ENCODE measurements at places on chromosomes 16 and 17. TPM values are rescaled to one million over a fixed set of nuclear protein-coding genes. Genes with fewer than 3 reads are reported as not detected.

Gene MGAT5B
- 0.24 TPM for total RNA-seq

Gene ANKRD40CL
- 0.16 TPM for total RNA-seq

Gene C17orf107
- total RNA-seq, result 2.8 TPM

Gene CHD9NB
- total RNA-seq, result 1.9 TPM

Gene NECAB2
- 0.75 TPM for total RNA-seq

Gene TRIM72
- total RNA-seq, result not detected

Gene TLCD1
- total RNA-seq, result 4.3 TPM

GRCh38 chr16:17162560-17162959 is 308.2 kb downstream of the XYLT1 start:
- no peak for DNase-seq

GRCh38 chr17:77099997-77100396 is 40.8 kb upstream of the SEC14L1 start:
- DNase-seq, result no peak

DNA sequence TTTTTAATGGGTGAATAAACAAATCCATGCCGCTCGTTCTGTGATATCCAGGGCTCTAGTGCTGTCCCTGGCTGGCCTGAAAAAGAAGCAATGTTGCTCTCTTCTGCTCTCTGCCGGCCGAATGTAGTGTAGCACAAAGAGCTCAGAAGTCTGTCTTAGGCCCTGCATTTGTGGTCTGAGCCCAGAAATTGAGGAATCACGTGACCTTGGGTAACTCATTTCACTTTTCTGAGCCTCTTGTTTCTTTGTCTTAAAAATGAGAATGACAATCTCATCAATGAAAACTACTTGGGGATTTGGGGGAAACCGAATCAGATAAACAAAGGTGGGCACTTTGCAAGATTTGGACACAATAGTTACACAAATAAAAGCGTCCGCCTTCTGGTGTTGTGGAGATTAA is 381.6 kb upstream of the ASIC2 start:
- DNase-seq, result no peak

- DNase-seq, result no peak
These were observed 11.7 kb upstream of the ZNF594 start for GRCh38 chr17:5203178-5203907.

- no peak for DNase-seq
These were observed 4.4 kb downstream of the CACNA1G start for GRCh38 chr17:50564916-50565315.

Measured in pancreas (tissue), 10 donors.